T-helper 9 cell (primary cell): ENCODE measurements at places on chromosomes 11 and 22.

DNA sequence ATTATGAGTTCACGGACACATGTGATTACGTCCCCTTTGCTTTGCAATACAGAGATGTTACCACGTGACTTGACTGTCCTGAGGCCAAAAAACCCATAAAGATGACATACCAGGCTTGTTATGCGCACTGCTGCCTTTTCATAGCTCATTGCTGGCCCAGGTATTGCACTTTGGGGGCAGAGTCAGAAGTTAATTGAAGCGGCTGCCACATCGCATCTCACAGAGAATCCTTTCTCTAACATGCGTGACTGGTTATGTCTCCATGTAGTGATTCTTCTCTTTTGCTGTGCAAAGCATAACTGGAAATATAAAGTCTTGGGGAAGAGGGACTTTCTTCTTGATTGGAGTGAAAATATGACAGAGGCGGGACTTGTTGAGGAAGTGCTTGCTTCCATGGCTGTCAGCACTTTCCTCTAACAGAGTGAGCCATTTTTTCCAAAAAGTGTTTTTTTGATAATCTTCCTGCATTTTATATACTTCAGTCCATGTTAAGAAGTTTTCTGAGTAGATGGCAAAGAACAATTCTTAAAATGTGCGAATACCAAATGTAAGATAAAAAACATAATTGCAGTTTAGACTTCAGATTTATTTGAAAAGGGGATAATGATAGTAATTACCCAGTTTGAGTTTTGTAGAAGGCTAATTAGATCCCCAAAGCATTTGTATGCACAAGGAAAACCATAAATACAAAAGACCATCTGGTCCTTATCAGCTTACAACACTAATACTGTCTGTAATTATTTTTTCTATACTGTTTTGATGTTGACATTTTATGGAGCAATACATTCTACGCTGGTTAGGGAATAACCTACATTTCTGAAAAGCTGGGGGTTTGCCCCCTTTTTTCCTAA lies 324.6 kb upstream of the MTNR1B start:
- no peak for DNase-seq

GRCh38 chr22:48416396-48417224 lies 1411.1 kb downstream of the BRD1 start:
- DNase-seq = no peak

GRCh38 chr11:125170001-125170509 lies 5.5 kb downstream of the PKNOX2 start:
- no peak for DNase-seq

DNA sequence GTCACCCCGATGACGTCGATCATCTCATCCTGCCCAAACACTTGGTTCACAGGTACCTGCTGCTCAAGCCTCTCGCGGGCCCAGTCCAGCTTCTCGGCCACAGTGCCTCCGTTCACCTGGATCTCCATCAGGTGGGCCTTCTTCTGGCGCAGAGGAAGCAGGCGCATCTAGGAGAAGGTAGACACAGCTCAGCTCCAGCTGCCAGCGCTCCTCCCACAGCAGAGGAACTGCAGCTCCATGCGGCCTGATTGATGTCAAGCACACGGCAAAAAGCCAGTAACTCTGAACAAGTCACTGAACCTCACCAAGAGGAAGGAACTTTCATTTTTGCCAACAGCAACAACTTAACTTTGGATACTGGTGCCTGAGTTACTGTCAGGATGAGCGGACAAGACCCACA lies 4.0 kb downstream of the RPL3 start:
- DNase-seq = no peak

- DNase-seq = no peak
Observed at GRCh38 chr11:65817312-65817834, 16.4 kb upstream of the SNX32 start.

DNA sequence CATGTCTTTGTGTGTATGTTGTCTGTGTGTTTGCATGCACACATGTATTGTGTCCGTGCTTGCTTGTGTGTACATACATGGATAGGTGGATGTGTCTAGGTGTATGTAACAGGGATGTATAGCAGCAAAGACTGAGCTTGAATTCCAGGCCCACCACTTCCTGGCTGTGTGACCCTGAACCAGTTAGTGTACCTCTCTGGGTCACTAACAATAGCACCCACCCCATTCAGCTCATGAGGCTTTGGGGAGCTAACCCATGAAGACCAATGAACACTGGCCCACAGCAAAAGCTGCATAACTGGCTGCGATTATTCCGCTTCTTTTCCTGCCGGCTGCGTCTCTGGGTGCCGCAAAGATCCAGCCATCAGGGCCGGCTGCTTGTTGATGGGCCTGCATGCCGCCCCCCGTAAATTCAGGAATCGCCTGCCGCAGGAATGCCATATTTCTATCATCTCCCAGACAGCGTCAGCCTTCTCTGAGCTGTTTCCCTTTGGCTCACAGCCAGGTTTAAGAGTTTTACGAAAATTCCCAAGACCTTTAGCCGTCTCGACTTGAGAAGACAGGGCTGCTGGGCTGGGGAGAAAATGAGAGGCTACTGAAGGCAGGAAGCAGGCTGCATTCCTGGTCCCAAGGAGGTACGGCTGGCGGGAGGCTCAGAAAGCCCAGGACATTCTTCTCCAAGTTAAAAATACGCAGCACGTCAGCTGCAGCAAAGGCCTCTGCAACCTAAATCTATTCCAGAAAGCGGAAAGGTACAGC lies 224.6 kb downstream of the MN1 start:
- DNase-seq = no peak

DNA sequence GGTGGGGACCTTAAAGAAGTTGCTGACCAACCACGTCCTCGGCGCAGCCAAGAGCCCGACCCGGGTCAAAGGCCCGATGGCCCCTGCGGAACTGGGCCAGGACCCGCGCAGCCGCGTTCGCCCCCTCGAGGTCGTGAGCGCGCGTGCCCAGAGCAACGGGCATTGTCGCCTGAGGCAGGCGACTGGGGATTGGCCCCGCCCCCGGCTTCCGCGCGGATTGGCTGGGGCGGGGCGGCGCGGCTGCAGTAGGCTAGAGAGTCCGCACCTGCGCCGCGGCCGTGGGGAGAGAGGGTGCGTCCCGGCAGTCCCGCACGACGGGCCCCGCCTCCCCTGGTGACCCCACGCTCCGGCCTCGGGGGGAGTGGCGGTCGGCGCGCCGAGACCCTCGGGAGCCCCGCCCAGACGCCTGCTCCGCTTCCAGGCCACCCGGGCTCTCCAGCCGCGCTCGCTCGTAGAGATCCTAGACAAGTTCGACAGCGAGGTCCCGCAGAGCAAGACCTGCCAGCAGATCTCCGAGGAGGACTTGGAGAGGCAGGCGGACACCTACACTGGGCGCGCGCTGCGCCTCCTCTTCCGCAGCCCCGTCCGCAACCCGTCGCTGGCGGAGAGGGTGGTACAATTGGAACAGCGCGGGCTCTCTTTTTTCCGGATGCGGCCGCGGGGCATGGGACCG lies 8.3 kb upstream of the PPIL2 start:
- DNase-seq = peak; percentile 76
